ENCODE measurements at places on chromosomes 7 and 10.

GRCh38 chr7:123425246-123425645 is 109.1 kb downstream of the IQUB start:
- no peak for DNase-seq

- DNase-seq, result no peak
These were observed 44.4 kb upstream of the AKR1C2 start for GRCh38 chr10:5047912-5048628.

GRCh38 chr7:27908534-27909165 is 168.7 kb downstream of the TAX1BP1 start:
- DNase-seq, result no peak

DNA sequence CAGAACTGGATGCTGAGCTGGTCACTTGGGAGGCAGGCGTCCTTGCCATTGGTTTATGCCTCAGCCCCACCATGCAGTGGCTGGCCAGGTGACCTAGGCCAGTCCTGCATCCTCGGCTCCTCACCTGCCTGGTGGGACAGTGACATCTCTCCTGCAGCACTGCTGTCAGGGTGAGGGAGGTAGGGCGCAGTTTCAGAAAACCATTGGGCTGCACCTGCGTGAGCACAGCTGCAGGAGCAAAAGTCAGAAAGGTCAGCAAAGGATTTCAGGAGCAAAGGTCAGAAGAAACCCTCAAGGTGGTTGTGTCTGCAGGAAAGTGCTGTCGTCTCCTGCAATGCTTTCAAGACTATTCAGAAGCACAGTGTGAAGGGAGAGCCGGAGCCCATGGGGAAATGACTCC is 48.1 kb downstream of the EGFR start:
- DNase-seq, result no peak

- DNase-seq, result no peak
These were observed 155.8 kb upstream of the CHST15 start for GRCh38 chr10:124249196-124249595.

- peak; percentile 70 for DNase-seq
These were observed 202.5 kb upstream of the AHR start for GRCh38 chr7:17095931-17096330.

- DNase-seq, result no peak
These were observed 137.8 kb upstream of the GALNT17 start for GRCh38 chr7:70994176-70994575.

GRCh38 chr7:454356-455109 is 65.1 kb downstream of the PDGFA start:
- DNase-seq, result no peak

- DNase-seq, result no peak
These were observed 82.6 kb upstream of the GLI3 start for GRCh38 chr7:42319631-42320030.

- no peak for DNase-seq
These were observed 32.0 kb upstream of the ARMS2 start for GRCh38 chr10:122422266-122422989.

- DNase-seq, result no peak
These were observed 103.5 kb downstream of the ELAPOR2 start for GRCh38 chr7:86955895-86956503.

GRCh38 chr7:6385110-6385781 is 62.5 kb downstream of the DAGLB start:
- DNase-seq, result peak; percentile 84

DNA sequence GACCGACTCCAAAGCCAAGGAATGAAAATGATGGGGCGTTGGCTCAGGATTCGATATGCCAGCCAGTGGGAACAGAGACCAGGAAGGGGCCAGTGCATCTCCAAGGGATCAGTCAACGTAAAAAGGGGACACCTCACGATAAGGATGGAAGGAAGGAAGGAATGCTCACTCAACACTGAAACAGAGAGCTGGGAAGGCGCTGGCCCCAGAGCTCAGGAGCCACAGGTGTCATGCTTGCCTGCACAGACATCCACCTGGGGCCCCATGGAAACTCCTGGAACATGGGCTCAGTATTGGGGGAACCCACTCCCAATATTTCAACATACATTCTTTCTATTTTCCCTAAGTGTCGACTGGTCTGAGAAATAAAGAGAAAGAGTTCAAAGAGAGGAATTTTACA is 5.3 kb downstream of the MMRN2 start:
- DNase-seq, result no peak

DNA sequence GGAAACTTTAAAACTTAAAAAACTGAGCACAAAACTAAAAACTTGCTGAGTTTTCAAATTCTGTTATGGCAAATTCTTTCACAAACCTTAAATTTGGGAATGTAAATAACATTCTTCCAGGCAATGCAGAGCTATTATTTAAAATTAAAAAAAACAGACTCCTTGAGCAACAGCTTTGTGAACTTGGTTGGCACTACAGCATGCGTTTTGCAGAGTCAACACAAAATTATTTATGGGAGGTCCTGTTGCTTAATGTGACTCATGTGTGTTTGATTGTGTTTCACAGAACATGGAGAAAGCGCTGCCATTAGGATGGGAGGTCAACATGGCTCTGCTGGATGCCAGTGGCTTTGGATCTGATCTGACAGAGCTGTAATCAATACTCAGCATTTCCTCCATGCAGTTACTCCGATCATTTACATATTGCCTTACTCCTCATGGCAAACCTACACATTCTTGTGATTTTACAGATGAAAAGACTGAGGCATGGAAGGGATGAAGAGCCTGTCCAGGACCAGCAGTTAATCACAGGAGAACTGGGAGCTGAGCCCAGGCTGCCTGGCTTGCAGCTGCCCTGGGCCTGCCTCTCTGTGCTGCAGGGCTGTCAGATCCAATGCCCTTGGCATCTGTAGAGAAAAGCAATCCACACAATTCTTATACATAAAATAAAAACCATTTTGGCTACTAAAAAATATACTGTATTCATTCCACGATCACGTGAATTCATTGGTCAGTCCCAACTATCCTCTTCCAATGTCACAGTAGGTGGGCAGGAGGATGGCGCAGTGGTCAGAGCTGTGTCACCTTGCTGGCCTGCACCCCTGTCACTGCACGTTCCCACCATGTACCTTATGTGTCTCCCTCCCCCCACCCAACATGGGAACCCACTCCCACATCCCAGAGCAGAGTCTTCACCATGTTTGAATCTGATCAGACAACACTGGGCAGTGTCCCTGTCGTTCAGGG is 200.9 kb downstream of the CXCL12 start:
- no peak for DNase-seq

GRCh38 chr7:95317546-95317945 is 6.8 kb downstream of the PON1 start:
- DNase-seq, result no peak

- DNase-seq, result no peak
These were observed 189.7 kb downstream of the PTPRN2 start for GRCh38 chr7:158397885-158398284.

- DNase-seq, result no peak
These were observed 83.4 kb upstream of the BMPER start for GRCh38 chr7:33821970-33822369.

GRCh38 chr7:74185636-74186035 is 11.5 kb downstream of the EIF4H start:
- no peak for DNase-seq

DNA sequence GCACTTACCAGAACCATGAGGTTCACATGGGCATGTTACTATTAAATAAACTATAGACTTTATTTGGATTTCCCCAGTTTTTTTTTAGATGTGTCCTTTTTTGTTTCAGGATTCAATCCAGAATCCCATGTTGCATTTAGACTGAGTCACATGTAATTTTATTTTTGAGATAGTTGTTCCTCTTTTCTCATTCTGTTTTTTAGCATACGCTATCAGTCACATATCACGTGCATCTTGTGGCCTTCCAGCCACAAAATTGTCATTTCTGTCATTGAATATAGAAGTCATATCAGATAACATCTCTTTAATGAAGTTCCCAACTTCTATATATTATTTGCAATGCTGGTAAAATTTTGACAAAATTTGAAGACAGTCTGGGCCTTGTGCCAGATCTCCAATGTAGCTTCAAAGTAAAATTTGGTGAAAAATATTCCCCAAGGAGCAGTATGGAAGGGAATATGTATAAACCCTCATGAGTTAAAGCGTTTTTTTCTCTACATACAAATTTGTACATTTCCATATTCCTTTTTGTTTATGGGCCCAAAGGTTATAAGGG is 132.3 kb upstream of the MKI67 start:
- peak; percentile 66 for DNase-seq

GRCh38 chr7:26688388-26688787 is 176.0 kb downstream of the SKAP2 start:
- no peak for DNase-seq

GRCh38 chr10:1345368-1345767 is 289.2 kb downstream of the WDR37 start:
- DNase-seq, result no peak

- no peak for DNase-seq
These were observed 24.8 kb upstream of the SHH start for GRCh38 chr7:155837126-155837479.

GRCh38 chr7:157952050-157952667 is 615.4 kb downstream of the DNAJB6 start:
- no peak for DNase-seq

GRCh38 chr7:143049362-143049761 is 2.8 kb upstream of the OR6V1 start:
- DNase-seq, result peak; percentile 51

DNA sequence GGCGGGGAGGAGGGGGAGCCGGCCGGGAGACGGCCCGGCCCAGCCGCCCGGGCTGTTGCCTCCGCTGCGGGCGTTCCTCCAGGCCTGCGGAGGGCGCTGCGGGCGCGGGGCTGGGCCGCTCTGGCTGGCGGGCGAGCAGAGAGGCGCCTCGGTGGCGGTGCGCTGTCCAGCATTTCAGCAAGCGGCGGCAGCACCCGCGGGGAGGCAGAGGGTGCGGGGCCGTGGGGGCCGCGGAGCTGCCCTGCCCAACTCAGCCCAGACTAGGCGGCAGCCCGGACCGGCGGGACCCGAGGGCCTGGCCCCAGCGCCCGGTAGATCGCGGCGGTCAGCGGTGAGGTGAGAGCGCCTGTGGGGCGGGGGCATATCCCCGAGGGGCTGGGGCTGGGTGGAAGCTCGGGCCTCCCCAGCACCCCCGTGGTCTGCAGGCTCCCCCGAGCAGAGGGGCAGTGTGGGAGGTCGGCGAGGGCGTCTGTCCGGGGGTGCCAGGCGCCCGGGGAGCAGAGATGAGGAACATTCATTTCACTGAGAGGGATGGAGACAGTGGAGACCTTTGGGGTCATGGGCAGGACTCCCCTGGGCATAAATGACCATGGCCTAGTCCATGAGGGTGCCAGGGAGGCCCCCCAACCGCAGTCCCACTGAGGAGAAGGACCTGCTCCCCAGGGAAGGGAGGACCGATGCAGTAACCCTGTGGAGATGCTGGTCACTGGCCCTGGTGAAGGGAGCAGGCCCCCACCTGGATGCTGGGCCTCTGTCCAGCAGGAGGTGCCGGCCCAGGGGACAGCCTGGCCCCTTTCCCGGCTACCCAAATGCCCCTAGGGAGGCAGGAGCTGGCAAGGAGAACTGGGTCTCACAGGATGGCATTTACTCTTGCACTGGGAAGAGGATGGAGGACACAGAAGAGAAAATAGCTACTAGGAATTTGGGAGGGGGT is at the start of gene SRRM3:
Gene SRRM3, plus strand, starts transcription at position 165 of the 934 bp plus-strand sequence. CDS start 33,171 bp downstream, outside the sequence.
- peak; percentile 92 for DNase-seq

DNA sequence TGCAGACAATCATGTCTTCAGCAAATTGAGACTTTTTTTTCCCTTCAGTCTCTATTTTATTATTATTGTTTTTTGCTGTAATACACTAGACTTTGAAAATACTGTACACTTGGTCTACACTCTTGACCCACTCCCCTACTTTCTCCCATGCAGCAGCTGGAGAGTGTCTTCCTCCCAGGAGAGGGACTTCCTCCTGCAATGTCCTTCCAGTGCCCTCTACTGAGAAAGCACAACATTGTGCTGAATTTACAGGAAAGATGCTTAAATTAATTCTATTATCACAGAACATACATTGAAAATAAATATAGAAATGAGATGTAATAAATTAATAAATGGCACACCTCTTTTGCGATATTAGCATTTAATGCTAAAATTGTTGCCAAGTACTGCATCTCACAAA is 411.3 kb downstream of the CCSER2 start:
- no peak for DNase-seq

DNA sequence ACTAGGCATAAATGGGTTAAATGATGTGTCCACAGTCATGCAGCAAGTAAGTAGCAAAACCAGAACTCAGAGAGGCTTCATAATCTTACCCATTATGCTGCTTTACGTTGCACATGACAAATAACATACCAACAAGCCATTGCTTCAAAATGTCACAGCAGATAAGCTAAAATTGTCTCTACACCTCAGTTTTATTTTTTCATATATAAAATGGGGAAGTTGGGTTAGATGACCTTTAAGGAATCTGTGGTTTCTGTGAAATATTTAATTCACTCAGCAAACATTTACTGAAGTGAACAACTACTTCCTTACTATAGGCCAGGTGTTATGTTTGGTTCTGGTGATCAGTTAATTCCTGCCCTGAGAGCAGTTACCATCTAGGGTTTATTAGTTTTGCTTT is 2.2 kb upstream of the ASCC1 start:
- DNase-seq, result no peak

DNA sequence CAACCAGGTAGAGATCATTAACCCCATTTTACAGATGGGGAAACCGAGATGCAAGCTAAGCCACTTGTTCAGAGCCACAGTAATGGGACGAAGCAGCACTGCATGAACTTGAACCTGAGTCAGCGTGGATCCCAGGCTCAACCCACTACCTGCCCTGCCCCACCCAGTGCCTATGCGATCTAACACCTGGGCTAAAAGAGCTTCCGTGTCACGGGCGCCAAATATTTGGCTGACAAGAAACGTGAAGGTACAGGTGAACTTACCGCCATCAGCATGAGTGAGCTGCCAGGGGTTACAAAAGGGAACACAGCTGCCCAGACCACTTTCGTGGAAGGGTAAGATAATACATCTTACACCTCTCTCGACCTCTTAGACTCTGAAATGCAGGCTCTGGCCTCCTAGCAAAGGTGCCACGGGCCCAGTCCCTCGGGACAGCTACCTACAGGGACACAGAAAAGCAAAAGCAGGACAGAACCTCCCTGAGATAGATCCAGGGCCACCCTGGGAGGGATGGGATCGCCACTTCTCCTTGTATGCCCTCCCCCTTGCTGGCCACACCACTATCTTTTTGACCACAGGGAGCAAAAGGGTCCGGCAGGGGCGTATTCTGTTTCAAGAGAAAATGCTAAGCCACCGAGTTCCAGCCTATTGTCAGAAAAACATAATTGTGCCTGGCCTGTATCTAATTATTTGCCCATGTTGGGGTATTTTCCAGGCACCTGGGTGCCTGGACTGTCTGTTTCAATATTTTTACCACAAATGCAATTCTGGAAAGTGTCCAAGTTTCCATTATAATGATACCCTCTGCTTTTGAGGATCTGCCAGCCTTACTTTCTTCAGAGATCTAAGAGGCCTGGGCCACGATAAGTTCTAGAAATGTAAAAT is 6.4 kb downstream of the CHST15 start:
- DNase-seq, result no peak

DNA sequence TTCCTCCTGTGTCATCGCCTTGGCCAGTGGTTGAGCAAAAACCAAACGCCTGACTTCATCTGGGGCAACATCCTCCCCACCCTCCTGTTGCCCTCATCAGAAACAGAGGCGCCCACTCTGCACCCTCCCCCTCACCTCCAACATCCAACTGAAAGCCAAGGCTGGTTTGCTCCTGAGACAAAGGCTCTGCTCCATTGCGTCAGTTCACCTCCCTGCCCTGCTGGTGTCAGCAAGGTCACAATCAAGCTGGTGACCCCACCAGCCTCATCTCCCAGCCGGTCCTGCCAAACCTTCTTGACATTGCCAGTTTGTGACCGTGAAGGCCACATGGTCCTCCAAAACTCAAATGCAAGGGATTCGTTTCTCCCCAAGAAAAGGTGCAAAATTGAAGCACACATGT is 131.7 kb upstream of the ADAM12 start:
- no peak for DNase-seq

All from suppressor macrophage (primary cell).